Right ventricle myocardium inferior (tissue), 1 donor: ENCODE measurements at places on chromosomes 6 and 20. TPM values are rescaled to one million over a fixed set of nuclear protein-coding genes. Genes with fewer than 3 reads are reported as not detected.

The GSTA3 gene
- not detected for total RNA-seq

The CCN6 gene
- not detected for total RNA-seq

The TENT5A gene
- total RNA-seq = 60.9 TPM

The TAGAP gene
- 1.7 TPM for total RNA-seq

The KCNS1 gene
- not detected for total RNA-seq

The VTA1 gene
- total RNA-seq = 38.4 TPM

The PGBD1 gene
- total RNA-seq = 2.5 TPM

The COL11A2 gene
- 1.1 TPM for total RNA-seq

The DDO gene
- 29.7 TPM for total RNA-seq

The PRPH2 gene
- 0.49 TPM for total RNA-seq

The THEMIS gene
- total RNA-seq = 0.08 TPM

The PPIL4 gene
- 15.3 TPM for total RNA-seq

The TTLL9 gene
- total RNA-seq = not detected

The FKBP5 gene
- 101 TPM for total RNA-seq

The KIF25 gene
- total RNA-seq = not detected

The RIMS4 gene
- not detected for total RNA-seq

The LCA5 gene
- 2.2 TPM for total RNA-seq

The BTN3A1 gene
- total RNA-seq = 11.2 TPM

The PREP gene
- total RNA-seq = 26.6 TPM

The SCUBE3 gene
- total RNA-seq = 10.3 TPM
